ENCODE measurements at places on chromosomes 5 and 9.

- no peak for DNase-seq
Observed at GRCh38 chr5:39073767-39074016, 507 bp downstream of the RICTOR start.

GRCh38 chr9:14271093-14271673 lies 42.8 kb downstream of the NFIB start:
- DNase-seq = peak; percentile 85

DNA sequence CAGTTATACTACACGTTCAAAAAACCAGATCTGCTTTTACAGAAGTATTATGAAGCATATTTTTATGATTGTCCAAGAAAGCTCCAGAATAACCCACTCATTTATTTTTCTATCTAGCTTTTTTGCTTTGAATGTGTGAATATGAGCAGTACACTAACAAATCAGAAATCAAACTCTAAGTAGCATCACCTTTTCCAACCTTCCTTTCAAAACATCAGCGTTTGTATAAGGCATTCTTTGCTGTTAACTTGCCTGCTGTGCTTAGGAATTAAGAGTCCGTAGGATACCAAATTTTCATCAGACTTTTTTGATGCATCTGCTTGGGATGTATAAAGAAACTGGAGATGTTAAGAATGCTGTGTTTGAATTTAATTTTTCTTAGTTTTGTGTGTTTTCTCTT lies 3.8 kb downstream of the TLE4 start:
- no peak for DNase-seq

GRCh38 chr9:121985792-121986494 lies 107.2 kb downstream of the TTLL11 start:
- DNase-seq = no peak

- DNase-seq = no peak
Observed at GRCh38 chr5:73232266-73233041, 59.5 kb downstream of the TMEM174 start.

DNA sequence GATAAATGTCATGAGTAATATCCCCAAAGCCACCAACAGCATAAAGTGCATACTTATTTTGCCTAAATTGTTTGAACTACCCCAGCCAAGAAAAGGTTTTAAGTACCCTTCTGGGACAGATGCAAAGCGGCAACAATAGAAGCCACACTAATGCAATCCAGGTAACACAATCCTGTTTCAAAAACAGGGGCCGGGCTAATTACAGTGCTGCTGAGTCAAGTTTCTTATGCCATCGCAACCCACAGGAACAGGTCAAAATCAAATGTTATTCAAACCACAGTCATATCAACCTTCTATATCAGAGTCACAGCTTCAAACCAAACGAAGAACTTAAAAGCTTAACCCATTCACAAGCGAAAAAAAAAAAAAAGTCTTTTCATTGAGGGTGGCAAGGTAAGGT lies 28.3 kb downstream of the EBF1 start:
- no peak for DNase-seq

DNA sequence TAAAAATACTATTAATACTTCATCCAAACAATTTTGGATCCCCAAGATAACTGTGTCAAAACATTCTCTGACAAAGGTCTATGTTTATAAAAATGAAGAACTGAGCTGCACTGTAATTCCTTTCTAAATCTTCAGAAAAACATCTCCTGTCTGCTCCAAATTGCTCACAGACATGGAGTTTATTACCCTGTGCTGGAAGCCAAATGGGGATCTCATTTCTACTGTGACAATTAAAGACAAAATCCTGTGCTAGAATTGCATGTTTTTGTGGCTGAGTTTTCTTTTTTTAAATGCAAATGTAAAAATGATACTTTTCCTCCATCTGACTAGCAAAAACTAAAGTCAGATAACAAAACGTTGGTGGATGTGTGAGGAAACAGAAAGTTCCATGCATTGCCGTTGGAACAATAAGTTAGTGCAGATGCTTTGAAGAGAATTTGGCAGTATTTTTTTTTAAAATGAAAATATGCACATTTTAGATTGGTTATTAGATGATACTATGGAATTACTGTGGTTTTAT lies 93.5 kb downstream of the GNA14 start:
- no peak for DNase-seq

GRCh38 chr5:83199126-83199525 lies 121.8 kb downstream of the XRCC4 start:
- no peak for DNase-seq

DNA sequence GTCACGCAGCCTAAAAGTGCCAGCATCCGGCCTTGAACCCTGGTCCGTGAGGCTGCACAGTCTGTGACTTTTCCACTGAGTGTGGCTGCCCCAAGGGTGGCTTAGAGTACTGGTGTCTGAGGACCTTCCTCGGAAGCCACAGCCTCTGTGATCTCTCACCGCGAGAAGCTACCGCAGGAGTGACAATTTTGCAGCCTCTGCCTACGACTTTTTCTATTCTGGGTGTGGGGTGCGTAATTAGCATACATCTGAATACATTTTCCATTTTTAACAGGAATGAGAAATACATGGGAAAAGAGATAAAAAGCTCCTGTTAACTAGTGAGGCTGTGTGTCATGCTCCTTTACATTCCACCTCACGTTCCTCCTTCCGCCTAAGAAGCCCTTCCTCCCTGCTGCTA lies 48.3 kb upstream of the HRH2 start:
- no peak for DNase-seq

GRCh38 chr9:8019636-8020035 lies 220.1 kb upstream of the DMAC1 start:
- no peak for DNase-seq

DNA sequence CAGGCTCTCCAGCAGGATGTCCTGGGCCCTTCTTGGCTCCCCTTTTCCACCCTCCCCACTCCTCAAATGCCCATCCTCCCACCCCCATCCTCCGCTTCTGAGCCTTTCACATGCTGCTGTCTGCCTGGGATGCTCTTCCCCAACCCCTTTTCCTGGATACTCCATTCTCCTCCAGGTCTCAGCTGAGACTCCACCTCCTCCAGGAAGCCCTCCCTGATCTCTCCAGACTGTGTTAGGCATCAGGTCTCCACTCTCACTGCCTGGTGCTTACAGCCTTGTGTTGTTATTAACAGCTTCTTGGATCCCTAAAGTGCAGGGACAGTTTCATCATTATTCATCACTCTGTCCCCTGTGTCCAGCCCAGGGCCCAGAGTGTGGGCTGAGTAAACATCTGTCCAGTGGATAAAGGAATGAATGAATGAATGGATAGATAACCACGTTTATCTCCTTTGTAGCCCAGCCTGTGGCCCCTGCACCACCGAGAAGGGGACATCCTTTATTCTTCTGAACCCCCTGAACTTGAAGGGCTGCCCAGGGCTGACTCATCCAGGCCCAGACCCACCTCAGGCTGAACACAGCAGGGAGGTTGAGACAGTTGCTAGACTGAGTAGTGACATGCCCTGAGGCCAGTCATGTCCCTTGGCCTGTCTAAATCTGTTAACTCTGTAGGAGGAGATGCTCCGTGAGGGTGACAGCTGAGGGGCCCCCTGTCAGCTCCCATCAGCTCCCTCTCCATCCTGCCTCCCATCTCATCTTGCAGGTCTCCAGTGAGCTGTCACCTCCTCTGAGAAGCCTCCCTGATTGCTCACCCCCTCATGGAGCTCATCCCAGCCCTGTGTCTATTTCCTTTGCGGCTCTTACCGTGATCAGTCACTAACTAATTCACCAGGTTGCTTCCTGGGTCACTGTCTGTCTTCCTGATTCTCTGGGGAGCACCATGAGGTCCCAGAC lies 14.6 kb upstream of the LAMC3 start:
- DNase-seq = no peak

DNA sequence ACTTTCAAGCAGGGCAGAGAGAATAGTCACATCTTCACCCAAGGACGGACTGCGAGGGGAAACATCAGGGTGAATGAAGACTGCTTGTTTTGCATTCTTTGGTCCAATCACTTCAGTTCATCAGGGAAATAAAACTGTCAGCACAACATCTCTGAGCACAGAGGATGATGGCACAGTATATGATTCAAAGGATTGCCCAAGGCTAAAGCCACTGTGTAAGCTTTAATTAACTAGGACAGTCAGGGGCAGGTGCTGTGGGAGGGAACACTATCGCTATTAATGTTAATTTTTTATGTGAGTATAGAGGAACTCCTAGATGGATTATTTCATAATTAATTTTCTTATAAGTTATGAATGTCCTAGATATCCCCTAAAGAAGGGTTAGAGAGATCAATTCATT lies 112.1 kb downstream of the BASP1 start:
- no peak for DNase-seq

- no peak for DNase-seq
Observed at GRCh38 chr5:144913661-144914060, 743.0 kb downstream of the KCTD16 start.

DNA sequence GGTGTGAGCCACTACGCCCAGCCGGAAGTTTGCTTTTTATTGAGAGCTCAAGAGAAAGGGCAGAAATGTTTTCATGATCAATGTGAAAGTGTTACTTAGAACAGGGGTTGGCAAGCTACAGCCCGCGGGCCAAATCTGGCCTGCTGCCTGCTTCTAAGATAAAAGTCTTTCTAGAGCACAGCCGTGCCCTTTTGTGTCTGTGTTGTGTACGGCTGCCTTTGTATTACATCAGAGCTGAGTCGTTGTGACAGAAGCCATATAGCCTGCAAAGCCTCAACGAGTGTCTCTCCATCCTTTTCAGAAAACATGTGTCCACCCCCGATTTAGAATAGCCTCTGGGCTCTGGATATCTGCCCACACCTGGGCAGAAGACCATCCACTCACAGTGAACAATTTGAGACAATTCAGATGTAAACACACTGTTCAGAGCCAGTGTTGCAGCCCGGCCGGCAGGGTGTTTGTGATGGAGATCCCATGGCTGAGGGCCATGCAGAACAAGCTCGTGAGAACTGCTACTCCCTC lies 28.8 kb downstream of the AK8 start:
- no peak for DNase-seq

- DNase-seq = peak; percentile 98
Observed at GRCh38 chr5:149500922-149501582, 50.2 kb downstream of the CSNK1A1 start.
